ENCODE measurements at places on chromosomes 3 and 15. TPM values are rescaled to one million over a fixed set of nuclear protein-coding genes. Genes with fewer than 3 reads are reported as not detected.

GRCh38 chr3:173617490-173617889, 219.9 kb downstream of the NLGN1 start:
- peak; percentile 69 for DNase-seq

DNA sequence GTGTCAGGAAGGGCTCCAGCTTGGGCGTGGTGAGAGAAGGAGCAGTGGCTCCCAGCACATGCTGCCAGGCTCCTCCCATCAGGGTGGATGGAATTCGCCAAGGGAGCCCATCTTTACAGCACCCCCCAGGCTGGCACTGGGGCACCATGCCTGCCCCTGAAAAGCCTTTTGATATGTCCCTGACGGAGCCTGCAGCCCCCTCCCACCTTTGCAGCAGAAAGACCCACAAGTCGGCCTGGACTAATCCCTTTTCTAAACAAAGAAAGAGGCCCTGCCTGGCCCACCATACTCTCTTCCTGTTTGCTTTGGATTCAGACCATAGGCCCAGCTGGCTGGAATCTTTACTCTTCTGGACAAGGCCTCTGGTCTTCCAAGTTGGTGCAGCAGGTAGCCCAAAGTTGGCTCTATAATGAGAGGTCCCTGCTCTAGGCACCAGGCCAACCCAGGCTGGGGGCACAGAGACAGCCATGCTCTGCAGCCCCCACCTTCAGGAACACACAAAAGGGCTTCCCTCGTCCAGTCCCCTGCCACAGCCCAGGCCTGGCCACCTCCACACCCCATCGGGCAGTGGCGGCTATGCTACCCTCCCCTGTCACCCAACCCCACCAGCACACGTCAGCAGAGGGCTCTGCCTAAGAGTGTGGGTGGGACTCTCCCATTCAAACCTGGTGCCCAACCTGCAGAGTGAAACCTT, 5.4 kb downstream of the ANPEP start:
- DNase-seq, result no peak

- DNase-seq, result no peak
Measured at GRCh38 chr3:195823280-195823679, 11.6 kb upstream of the MUC4 start.

GRCh38 chr3:18591120-18591519, 166.0 kb upstream of the SATB1 start:
- no peak for DNase-seq

The FRMD5 gene
- total RNA-seq, result 86.3 TPM

GRCh38 chr3:141044695-141045641, 6.2 kb upstream of the SPSB4 start:
- DNase-seq, result no peak

The MKRN3 gene
- total RNA-seq, result 0.49 TPM

DNA sequence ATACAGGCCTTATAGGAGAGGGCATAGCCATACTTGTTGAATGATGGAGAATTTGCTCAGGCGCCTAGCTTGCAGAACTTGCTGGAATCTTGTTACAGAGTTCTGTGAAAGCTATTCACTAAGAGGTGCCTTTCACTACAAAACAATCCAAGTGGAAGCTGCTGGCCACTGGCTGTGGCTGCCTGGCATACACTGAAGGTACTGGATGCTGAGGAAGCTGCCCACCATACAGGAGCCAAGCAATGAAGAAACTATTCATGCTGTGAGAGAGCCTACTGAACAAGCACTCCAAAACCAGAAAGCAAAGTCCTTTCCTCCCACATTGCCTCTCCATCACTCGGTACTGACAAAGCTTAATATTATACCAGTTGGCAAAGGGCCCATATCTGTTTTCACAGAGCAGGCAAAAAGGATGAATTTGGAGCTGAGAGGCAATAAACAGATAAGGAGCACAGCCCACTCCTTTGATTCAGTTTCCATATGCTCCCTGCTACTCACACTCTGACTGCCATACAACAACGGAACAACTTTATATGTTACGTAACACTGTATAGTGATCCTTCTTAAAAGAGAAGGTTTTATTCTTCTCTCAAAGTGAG, 192.6 kb upstream of the ALCAM start:
- no peak for DNase-seq

GRCh38 chr3:52062505-52062904, 6.1 kb upstream of the DUSP7 start:
- DNase-seq, result no peak

DNA sequence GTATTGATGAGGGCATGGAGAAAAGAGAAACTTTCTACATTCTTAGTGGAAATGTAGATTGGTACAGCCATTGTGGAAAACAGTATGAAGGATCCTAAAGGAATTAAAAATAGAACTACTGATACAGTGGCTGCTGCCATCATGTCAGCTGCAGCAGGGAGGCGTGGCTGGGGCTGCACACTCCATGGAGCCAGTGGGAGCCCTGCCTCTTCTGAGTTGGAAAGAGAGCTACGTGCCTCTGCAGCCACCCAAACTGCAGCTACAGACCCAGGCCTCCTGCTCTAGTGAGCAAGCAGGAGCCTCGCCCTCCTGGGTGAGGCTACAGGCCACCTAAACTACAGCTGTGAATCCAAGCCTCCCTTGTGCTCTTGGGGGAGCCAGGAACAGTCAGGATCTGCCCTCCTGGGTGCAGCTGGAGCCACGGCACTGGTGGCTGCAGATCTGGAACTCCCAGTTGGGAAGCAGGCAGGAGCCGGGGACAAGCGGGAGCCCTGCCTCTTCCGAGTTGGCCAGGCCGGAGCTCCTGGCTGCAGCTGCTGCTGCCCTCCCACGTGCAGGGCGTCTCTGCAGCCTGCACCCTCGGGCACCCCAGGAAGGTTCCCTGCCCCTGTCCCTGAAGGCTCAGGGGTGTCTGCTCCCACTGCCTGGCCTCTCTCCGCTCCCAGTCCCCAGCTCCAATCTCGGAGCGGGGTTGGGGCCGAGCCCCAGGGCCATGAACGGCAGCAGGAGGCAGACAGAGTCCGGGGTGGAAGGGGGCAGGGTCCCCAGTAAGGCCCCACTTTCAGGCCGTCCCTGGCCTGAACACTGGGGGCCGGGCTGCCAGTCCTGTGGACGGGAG, 64.5 kb downstream of the THBS1 start:
- DNase-seq, result no peak

- DNase-seq, result no peak
Measured at GRCh38 chr3:66253790-66254620, 33.2 kb downstream of the SLC25A26 start.

The IRAK2 gene
- 1.3 TPM for total RNA-seq

The SLC9C1 gene
- 1.9 TPM for total RNA-seq

DNA sequence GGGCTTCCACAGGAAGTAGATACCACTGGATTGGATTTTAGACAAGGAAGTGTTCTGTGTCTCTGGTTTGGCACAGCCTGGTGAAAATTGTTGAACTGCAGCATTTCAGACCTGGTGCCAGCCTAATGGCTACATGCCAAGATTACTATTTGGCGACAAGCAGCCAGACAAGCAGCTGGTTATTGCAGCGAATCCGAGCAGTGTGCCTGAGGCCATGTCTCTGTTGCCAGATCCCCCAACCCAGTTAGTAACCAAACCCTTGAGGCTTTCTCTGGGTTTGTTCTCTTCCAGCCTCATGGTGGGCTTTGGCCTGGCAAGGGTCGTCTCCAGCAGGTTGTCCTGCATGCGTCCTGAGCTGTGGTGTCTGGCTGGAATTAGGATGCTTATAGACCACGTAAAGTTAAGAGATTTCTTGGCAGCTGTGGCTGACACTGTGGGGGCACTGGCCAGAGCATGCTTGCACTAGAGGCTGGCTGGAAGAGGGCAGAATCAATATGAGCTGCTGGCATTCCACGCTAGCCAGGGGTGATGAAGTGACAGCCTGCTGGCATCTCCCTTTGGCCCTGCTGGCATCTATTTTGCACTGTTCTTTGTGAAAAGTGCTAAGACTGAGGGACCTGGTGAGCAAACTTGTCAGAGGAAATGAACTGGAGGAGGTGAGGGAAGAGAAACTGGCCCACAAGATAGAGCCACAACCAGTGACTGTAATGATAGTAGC, 172.6 kb downstream of the RBMS3 start:
- peak; percentile 21 for DNase-seq

DNA sequence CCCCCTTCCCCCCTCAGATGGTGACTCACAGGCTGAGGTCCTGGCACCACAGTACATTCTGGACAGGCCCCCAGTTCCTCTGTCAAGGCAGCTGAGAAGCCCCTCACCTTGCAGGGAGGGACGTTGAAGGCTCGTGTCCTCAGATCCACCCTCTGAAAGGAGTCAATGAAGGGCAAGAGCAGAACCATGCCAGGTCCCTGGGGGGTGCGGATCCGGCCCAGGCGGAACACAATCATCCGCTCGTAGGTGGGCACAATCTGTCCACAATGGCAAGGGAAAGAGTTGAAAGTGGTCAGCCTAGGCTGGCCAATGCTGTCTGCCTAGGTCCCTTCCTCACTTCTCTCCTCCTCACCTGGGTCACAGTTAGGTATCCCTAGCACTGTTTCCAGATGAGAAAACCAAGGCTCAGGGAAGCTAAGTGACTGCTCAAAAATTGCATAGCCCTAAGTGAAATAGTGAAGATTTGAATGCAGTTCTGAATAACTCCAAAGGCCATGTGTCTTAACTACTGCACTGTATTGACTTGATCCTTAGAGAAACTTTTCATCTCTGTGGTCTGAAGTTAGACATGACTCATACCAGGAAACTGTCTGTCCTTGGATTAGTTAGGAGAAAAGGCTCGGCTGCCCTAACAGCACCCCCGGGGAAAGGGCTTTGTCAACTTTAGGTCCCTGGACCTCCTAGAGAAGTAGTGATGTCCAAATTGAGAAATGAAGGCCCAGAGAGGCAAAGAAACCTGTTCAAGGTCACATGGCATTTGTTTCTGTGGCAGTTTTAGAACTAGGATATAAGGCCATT, 2.9 kb downstream of the STOML1 start:
- DNase-seq, result no peak

The GRM2 gene
- total RNA-seq, result 0.41 TPM

DNA sequence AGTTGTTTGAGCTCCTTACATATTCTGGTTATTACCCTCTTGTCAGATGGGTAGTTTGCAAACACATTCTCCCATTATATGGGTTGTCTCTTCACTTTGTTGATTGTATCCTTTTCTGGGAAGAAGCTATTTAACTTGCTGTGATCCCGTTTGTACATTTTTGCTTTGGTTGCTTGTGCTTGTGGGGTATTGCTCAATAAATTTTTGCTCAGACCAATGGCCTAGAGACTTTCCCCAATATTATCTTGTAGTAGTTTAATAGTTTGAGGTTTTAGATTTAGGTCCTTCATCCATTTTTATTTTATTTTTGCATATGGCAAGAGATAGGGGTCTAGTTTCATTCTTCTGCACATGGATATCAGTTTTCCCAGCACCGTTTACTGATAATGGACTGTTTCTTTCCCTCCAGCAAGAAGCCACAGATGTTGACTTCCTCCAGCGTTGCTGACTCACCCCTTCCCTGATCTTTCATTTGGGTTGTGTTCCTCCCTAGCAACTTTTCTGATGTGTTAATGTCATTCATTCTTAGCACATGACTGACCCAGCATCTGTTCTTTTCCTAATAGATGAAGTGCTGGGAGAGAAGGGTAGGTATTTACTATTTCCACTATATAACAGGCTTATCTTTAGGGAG, 166.7 kb upstream of the SGO1 start:
- no peak for DNase-seq

GRCh38 chr3:17322106-17322793, 420.2 kb downstream of the TBC1D5 start:
- no peak for DNase-seq

The EPHB1 gene
- total RNA-seq, result 1.1 TPM

- no peak for DNase-seq
Measured at GRCh38 chr15:49232236-49232806, 62.3 kb downstream of the GALK2 start.

The LRRC31 gene
- not detected for total RNA-seq

GRCh38 chr3:65500398-65501306, 538.1 kb downstream of the MAGI1 start:
- DNase-seq, result no peak

The CYP8B1 gene
- not detected for total RNA-seq

- no peak for DNase-seq
Measured at GRCh38 chr15:58430224-58430787, 1.5 kb upstream of the LIPC start.

The PPM1L gene
- 48.5 TPM for total RNA-seq

DNA sequence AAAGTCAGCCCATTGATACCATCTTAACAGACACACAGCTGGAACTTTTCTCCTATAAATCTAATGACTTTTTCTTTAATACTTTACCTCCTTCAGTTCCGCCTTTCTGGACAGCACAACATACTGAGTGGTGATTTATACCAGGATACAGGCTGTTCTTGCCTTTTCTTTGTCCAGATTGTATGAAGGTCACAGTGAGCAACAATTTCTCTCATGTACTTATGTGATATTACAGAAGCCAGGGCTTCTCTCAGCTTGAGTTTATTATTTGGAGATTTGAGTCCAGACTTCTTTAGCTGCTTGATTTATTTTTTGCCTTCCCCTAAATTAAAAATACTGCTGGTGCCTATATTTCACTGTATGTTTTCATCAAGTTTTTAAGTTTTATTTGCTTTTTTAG, 976.0 kb downstream of the ROBO2 start:
- DNase-seq, result no peak

GRCh38 chr3:161694682-161695564, 198.3 kb downstream of the OTOL1 start:
- no peak for DNase-seq

DNA sequence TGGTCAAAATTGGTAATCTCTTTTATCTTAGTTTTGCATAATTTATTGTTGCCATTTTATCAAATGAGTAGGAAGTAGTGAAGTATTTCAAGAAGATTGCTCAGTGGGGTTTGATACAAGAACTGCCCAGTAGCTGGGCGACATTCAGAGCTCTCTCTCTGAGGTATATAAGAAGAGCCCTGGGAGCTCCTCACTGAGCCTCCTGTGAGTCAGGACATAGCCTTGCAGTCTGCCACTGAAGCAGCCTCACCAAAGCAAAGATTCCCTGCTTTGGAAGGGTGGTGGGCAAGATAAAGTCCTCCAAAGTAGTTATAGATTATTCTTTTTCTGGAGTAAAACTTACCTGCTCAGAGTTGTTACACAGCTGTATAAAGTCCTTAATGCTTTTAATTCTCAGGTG, 26.1 kb downstream of the SKIL start:
- DNase-seq, result no peak

DNA sequence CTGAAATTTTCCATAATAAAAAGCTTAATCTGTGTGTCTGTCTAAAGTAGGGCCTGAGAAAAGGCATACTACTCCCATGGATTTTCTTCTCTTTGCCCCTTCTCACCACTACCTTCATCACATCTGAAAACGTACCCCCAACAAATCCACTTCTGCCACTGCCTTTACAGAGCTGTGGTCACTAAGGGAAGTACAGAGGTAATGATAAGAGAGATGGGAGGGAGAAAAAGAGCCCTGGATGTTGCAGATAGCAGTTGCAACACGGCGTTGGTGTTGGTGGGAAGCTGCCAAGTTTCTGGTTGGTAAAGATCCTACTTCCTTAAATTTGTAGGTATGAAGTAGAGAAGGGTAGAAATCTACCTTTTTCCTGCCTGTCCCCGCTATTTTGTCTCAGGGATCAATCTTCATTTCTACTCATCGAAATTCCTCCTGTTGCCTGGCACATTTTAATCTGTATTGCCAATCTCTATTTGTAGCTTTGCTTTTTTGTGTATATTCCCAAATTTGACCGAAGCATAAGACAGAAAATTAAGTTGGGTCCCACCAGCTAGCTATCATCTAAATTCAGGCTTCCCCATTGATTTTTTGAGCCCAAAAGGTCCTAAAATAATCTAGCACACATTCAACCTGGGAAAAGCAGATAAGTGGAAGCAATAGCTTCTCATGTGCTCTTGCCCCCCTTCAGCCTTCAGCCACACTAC, 102.9 kb downstream of the TFDP2 start:
- DNase-seq, result no peak
